ENCODE measurements at places on chromosomes 2 and 18.

DNA sequence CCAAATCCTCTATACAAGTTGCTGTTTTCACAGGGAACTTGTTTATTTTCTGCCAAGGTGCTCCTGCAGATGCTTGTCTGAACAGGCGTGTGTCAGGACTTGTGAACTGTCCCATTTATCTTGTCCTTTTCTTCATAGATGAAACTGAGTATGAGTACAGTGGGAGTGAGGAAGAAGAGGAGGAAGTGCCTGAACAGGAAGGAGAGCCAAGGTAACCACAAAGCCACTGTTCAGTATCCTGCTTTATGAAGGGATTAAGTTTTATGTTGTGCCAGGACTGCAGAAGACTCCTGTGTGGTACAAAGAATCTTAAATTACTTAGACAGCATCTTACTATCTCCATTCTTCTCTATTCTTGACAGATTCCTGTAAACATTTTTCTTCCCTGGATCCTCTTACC lies 145.0 kb downstream of the MAP4K4 start:
- no peak for DNase-seq

GRCh38 chr18:3117493-3118192 lies 102.1 kb downstream of the MYOM1 start:
- DNase-seq: no peak

DNA sequence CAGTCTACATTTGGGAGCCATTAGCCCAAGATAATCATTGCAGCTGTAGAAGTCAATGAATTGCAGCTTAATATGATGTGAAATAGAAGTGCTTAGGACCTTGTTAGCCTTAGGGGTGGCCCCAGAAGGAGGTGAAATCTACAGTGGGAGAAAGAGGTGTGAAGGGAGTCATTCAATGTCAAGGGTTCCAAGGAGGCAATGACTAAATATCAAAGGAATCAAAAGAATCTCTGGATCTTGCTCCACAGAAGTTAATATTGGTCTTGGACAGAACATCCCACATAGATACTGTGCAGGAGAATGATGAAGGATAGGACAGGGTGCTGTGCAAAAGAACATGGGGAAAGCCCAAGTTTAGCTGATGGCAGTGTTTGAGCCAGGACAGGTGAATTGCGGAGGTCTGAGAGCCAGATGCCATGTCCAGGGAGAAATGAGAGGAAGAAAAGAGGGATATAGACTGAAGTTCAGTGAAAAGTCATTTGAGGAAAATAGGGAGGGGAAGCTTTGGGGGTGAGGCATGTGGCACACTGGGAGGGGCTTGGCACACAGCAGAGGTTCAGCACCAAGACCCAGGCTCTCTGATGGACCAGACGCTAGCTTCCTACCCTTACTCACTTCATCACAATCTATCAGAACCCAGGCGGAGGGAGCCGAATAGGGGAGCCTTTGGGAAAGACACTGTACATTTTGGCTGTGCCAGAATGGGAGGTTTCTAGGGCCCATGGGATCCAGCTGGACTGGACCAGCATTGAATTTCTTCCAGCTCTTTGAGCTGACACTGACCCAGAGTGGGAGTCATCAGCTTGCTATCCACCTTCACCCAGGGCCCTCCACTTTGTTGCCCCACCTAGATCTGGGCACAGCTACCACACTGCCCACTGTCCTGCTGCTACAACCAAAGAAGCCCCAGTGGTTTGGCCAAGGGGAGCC lies 2.2 kb downstream of the IL1F10 start:
- peak; percentile 21 for DNase-seq

- peak; percentile 78 for DNase-seq
Observed at GRCh38 chr18:13382366-13382953, 163.9 kb downstream of the LDLRAD4 start.

GRCh38 chr2:65277118-65277517 lies 49.5 kb downstream of the ACTR2 start:
- DNase-seq: no peak

DNA sequence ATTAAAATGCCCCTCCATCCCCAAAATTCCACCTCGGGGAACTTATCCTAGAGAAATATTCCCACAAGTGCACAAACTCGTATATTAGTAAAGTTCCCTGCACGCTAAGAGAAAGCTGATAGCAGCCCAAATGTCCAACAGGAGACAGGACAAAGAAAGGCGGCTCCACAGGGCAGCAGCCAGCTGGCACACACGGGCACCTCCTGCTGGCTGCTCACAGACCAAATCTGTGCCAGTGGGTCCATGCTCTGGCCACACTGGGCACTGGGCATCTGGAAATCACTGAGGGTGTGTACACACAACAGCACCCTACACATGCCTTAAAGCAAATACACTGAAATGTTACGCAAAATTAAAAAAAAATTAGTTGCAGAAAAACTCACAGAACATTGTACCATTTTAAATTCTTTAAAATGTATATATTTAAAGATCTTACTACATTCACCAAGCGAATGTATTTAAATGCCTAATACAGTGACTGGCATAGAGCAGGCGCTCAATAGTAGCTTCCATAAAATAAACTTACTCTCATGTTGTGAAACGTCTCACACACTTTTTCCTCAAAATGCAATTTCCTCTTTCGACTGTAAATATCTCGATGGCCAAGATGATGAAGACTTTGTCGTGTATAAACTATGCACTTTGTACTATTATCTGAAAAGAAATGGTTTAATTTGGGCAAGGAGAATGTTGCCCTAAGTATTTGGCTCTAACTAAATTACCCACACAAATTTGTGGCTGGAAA lies 19.4 kb downstream of the ZNF516 start:
- no peak for DNase-seq

DNA sequence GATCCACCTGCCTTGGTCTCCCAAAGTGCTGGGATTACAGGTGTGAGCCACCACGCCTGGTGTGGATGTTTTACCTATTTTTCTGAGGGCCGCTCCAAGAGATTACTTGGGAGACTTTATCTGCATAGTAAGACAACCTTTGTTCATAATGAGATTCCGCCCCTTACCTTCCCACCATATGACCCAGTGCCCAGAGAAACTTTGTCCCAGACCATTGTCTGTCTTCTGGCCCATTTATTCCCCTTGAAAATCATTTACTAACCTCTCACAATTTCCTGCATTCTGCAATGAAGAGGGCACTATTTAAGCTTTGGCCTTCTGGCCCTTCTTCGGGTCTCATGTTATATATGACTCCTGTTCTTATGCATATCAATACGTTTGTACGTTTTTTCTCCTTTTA lies 13.7 kb upstream of the TMEM37 start:
- no peak for DNase-seq

DNA sequence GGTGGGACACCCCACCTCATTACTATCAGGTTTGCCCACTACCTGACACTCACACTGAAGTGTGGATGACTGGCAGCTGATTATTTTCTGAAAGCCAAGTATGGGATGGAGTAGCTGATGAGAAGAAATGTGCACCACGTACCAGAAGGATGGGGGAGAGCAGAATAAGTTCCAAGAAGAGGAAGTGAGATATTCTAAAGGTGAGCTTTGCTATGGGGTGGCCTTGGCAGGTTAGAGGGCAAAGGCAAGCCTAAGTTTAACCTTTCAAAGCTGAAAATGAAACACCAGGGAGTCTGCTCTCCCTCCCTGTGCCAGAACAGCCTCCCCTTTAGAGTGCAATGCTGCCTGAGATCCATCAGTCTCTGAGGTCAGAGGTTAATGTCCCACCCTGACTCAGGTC lies 196.1 kb upstream of the OSR1 start:
- DNase-seq: no peak

DNA sequence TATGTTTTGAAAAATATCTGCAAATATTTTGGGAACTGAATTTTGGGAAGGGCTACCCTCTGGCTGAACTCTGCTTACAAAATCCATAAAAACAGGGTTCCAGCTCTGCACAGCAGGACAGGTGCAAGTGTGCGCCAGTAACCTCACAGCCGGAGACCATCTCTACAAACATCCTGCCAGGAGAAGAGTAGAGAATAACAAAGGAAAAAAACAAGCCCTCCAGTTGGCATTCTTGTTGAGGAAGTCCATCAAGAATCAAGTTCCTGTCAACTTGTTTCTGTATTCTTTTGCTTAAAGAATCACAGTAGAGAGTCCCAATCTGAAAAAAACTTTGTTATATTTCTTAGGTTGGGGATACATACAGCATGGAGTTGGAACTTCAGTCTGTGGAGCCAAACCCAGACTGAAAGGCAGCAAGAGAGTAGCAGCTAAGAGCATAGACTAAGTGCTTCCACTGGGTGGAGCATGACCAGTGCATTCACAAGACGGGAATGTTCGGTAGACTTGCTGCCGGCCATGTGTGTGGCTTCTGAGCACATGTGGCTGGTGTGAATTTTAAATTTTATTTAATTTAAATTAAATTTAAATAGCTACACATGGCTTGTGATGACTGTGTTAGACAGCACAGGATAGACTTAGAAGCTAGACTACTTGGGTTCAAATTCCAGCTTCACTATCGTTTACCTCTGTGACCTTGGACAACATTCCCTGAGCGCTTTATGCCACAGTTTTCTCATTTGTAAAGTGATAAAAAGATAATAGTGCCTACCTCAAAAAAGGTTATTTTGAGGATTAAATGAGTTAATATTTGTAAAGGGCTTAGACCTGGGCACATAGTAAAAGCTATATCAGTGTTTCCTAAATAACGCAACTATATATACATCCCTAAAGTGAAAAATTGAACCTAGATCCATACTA lies 41.9 kb downstream of the SPTBN1 start:
- peak; percentile 58 for DNase-seq

- DNase-seq: no peak
Observed at GRCh38 chr2:14136030-14136429, 496.5 kb upstream of the LRATD1 start.

DNA sequence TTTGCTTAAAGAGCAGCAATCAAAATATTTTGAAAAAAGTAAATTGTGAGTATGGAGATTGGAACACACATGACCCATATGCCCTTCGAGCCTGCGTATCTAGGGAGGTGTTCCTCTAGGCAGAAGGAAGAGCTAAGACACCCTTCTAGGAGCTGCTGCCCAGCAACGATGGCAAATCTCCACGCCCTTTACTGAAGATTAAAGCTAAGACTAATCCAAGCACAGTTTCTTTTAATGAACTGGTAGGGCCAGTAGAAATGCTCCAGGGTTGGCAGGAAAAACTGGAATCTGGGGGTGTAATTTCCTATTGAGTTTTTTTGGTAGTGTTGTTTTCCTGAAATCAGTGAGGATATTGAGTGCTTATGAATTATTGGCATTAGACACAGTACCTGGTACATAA lies 712 bp upstream of the SERPINB13 start:
- DNase-seq: no peak

DNA sequence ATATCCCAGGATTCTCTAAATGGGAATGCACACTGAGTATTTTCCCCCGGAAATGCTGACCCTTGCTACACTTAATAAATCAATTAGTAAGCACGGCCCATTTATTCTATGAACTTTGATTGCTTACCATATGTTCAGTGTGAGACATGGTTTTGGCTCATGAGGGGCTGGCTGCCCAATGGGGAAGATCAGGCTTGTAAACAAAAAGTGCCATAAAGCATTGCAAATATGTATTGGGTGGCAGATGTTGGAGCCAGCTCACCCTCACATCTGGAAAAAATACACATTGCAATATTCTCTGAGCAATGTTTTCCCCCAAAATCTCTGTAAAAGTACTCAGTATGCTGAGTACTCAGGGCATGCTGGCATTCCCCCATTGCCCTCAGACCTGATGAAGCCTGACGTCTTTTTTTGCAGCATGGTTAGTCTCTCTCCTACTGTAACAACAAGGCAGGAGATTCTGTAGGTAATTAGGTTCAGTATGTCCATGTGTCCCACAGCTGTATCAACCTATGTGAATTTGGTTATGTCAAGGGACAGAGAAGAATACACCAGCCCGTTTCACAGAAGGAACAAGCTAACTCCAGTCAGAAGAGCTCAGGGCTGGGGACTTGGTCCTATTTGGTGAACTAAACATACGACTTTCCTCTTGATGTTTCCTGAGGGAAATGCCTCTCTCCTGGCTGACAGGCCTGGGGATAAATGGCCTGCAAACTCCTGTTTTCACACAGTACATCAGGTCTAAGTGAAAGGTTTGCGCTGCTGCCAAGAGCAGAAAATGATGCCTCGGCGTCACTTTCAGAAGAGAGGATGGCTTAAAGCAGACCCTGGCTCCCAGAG lies 202.4 kb downstream of the INSIG2 start:
- no peak for DNase-seq

Data from GM23248 (cell line).